Urothelium cell line (cell line): ENCODE measurements at places on chromosomes 1 and 21.

GRCh38 chr21:44461464-44462001, 6.2 kb downstream of the LRRC3 start:
- no peak for DNase-seq

DNA sequence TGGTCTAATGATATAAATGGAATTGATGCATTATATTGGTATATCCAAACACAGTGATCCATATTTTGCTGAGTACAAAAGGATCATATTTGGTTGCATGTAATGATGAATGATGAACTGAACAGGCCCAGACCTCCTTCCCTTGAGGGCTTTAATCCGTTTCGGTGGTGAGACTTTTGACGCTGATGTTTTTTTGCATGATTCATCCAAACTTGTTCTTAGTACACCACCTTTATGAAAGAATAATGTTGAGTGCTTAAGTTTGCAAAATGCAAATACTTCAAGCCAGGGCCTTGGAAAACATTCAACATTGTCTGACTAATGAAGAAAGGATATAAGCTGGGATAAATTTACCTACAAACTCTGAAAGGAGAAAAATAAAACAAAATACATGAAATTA, 19.2 kb downstream of the HOOK1 start:
- no peak for DNase-seq

DNA sequence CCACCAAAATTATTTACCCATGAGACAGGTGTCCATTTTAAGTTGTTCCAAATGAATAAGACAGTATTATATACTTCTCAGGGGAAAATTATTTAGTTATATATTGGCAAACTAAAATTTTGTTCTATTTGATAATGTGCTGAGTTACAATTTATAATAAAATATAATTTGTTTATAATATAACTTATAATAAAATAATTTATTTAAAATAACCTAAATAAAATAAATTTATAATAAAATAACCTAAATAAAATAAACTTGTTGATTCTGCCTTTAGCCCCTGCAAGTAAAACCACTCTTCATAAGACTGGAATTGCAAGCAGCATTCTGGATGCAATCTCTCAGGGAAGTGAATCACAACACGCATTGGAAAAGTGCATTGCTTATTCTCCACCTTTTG, 69.6 kb downstream of the RAVER2 start:
- no peak for DNase-seq

DNA sequence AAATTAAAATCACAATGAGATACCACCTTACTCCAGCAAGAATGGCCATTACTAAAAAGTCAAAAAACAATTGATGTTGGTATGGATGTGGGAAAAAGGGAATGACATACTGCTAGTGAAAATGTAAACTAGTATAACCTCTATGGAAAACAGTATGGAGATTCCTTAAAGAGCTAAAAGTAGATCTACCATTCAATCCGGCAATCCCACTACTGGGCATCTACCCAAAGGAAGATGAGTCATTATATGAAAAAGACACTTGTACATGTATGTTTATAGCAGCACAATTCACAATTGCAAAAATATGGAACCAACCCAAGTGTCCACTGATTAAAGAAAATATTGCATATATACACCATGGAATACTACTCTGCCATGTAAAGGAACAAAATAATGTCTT, 37.2 kb downstream of the SUSD4 start:
- DNase-seq, result no peak

GRCh38 chr21:14550135-14550534, 4.0 kb upstream of the SAMSN1 start:
- DNase-seq, result no peak

DNA sequence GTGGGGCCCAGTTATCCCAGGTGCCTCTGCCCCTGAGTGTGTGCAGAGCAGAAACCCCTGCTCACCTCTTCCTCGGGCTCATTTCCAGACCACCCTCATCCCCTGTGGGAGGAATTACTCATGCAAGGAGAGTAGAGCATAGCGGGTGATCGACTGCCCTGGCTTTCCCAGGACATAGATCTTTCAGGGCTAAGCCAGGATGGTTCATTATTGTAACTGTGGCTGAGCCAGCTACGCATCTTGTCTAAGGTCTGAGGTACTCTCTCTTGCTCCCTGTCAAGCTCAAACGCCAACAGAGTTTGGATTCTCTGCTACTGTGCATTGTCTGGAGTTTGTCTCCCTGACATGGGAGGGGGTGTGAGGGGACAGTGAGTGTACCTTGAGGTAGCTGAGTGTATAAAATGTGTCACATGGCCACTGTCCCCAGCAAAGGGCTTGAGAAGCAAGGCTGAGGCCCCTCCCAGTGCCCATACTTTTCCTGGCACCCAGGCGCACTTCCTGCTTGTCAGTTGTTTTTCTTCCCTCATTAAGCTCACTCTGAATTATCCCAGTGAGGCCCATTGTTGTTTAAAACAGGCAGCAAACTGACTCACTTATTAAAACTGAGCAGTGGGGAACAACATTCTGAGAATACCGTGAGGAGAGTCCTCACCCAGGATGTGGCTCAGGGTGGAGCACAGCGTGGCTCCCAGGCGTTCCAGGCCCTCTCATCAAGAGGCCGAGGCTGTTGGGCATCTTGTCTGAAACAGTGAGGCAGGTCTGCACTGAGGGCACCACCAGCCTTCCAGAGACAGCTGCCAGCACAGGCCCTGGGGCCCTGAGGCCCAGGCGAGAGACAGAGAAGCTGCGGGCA, 92.9 kb downstream of the LAMC2 start:
- no peak for DNase-seq

DNA sequence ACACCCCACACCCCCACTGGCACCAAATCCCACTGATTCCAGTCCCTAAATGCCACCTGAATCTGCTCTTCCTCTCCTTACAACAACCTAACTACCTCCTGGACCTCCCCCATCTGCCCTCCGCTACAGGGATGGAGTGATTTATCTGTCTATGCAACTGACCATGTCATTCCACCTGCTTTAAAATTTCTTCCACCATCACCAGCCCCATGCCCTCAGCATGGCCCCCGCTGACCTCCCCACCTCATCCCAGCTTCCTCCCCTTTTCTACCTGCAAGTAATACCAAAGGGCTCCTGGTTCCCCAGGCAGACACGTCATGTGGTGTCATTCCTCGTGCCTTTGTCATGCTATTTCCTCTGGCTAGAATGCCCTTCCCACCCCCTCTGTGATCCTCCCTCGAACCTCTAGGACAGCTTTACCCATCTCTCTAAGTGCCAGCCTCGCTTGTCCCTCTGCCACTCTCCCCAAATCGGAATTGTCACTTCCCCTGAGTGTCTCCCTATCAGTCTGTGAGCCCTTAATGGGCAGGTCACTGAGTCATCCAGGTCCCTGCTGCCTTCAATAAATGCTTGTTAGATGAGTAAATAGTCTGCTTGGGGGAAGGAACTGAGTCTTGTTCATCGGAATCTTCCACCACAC, 3.7 kb downstream of the GJB4 start:
- peak; percentile 82 for DNase-seq

- no peak for DNase-seq
These were observed 507.1 kb downstream of the SMYD3 start for GRCh38 chr1:245999697-246000637.

DNA sequence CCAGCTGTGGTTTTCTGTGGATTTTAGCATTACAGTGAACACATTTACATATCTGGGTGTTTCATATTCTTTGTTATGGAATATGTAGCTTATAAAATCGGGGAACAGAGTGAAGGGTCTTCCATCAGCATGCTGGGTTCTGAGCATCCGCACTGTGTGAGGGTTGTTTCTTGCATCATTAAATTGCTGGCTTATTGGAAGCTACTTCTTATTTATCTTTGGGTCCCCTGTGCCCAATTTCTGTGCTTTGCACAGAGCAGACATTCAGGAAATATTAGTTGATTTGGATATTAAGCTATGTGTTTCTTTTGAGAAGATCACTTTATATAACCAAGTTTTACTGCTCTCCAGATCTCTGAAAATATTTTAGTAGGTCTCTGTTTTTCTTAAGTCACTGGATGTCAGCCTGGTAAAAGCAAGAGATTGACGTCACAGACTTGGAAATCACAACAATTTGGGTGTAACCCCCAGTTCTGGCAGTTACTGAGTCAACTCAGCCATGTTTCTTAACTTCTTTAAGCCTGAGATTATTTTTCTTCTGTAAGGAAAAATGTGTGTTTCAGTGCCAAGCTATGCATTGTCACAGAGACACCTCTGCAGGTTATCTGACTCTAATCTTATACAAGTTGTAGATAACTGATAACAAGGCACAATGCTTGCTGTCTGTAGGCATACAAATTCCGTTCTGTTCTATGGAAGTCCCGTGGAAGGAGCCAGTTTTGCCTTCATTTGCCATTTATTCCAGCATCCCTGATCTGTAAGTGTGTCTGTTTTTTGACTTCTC, 258.3 kb upstream of the KAZN start:
- DNase-seq, result no peak

DNA sequence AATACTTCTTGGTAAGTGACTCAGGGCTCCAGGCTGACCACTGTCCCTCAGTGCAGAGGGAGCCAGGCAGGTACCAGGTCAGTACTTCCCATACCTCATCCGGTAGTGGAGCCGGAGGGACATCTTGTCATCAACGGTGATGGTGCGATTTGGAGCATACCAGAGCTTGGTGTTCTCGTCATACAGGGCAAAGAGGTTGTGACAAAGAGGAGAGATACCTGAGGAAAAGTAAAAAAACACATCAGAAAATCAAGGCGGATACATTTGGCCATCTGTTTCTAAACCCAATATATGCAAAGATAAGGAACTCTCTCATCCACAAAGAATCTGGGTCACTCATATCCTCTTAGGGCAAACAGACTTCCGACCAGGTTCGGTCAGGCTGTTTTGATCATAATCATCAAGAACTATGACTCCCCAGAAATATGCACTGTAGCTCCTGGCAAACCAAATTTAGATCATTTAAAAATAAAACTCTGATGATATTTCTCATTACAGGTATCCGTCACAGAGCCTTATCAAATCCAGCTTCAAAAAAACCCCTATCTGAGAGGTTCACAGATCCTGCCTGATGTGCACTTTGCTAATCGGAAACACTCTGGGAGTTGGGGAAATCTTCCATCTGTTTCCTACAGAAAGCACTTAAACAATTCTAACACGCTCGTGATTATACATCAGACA, 87.3 kb downstream of the JAK1 start:
- DNase-seq, result no peak

- peak; percentile 69 for DNase-seq
These were observed 19.1 kb downstream of the RAB7B start for GRCh38 chr1:205983925-205984725.

- DNase-seq, result no peak
These were observed 7.5 kb downstream of the SLC19A1 start for GRCh38 chr21:45534636-45535331.

DNA sequence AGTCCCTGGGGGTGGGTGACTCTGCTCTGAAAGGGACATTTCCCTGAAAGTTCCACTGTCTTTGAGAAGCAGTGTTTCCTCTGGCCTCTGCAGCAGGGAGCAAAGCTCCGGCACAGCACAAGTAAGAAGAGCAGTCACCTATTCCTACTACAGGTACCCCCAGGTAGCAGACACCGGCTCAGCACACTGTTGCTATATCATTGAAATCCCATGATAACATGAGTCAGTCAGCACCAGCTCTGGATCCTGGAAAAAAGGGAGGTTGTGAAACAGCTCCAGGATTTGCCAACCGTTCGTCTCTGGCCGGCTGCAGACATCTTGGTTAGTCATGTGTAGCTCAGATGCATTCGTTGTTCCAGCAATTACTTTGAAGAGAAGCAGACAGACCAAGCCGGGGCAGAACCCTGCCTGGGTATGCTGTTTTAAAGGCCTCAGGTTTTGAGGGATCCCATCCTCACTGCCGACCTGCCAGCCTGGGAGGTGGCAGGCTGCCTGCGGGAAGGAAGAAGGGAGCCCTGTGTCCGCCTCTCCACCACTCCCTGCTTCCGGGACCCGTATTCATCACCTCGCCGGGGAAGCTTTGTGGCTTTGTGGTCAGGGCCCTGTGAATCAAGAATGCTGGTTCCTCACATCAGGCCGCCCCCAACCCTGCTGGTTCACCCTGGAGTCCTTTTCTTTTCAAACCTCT, 139.2 kb downstream of the CLIC6 start:
- peak; percentile 67 for DNase-seq

- no peak for DNase-seq
These were observed 33.6 kb upstream of the CTSK start for GRCh38 chr1:150841626-150842025.

- DNase-seq, result no peak
These were observed 285.4 kb downstream of the SMYD3 start for GRCh38 chr1:246221485-246222255.

- no peak for DNase-seq
These were observed 50.5 kb downstream of the RASSF5 start for GRCh38 chr1:206557636-206558473.
